ENCODE measurements at places on chromosomes 12 and 14.
A peak's percentile ranks its signal among the peaks of the same experiment; 100 is the strongest.

DNA sequence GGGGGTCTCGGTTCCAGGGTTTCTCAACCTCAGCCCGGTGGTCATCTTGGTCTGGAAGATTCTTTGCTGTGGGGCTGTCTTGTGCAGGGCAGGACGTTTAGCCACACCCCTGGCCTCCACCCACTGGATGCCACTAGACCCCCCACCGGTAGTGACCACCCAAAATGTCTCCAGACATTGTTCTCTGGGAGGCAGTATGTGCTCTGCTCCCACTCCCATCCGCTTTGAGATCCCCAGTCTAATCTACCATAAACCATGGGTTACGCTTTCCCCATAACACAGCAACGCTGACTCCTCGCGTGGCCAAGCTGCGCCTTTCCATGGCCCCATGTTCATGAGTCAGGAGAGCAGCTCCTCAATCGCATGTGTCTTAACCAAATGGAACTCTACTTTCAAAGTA lies 155.8 kb downstream of the RIMBP2 start:
- no peak for DNase-seq

GRCh38 chr14:75312341-75312740 lies 33.7 kb downstream of the FOS start:
- DNase-seq = no peak

DNA sequence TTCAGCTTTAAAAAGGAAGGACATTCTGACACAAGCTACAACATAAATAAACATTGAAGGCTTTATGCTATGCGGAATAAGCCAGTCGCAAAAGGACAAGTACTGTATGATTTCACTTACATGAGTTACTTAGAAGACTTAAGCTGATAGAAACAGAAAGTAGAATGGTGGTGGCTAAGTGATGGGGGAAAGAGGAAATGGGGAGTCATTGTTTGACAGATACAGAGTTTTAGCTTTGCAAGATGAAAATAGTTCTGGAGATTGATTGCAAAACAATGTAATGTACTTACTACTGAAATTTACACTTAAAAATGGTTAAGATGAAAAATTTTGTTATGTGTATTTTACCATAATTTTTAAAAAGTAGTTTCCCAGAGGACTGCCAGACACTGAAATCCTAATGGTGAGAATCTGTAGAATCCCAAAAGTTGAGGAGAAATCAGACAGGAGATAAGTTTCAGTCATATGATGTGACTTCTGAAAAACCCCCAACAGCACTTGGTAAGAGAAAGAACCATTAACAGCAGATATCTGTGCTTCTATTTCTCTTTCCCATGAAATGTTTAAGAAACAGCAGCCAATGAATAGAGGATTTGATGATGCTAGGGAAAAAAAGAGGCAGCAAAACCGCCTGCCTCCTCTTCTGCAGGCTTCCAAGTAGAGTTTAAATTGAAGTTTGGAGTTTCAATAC lies 16.6 kb upstream of the CLEC2A start:
- no peak for DNase-seq

GRCh38 chr14:104642540-104642868 lies 37.9 kb upstream of the TMEM179 start:
- no peak for DNase-seq

- no peak for DNase-seq
Observed at GRCh38 chr12:112916270-112916669, 9.5 kb downstream of the OAS1 start.

DNA sequence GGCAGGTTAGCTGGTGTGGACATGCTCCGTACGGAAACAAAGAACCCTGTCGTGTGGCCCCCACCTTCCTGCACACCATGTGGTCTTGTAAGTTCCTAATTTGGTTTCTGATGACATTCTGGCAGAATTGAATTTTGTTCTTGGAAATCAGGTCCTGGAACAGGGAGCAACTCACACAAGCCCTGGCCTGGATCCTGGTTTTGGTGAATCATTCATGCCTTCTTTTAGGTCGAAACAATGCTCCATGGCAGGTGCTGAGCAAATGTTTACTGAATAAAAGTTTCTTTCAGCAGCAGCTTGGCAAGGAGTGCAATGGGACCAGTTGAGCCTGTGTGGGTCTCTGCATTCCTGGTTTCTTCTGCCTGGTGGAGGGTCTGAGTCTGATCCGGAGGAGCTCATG lies 978.4 kb downstream of the BCL11B start:
- DNase-seq = no peak

- DNase-seq = no peak
Observed at GRCh38 chr14:52850451-52850909, 59.1 kb upstream of the GNPNAT1 start.

- no peak for DNase-seq
Observed at GRCh38 chr14:64506721-64507120, 2.2 kb downstream of the ZBTB1 start.

DNA sequence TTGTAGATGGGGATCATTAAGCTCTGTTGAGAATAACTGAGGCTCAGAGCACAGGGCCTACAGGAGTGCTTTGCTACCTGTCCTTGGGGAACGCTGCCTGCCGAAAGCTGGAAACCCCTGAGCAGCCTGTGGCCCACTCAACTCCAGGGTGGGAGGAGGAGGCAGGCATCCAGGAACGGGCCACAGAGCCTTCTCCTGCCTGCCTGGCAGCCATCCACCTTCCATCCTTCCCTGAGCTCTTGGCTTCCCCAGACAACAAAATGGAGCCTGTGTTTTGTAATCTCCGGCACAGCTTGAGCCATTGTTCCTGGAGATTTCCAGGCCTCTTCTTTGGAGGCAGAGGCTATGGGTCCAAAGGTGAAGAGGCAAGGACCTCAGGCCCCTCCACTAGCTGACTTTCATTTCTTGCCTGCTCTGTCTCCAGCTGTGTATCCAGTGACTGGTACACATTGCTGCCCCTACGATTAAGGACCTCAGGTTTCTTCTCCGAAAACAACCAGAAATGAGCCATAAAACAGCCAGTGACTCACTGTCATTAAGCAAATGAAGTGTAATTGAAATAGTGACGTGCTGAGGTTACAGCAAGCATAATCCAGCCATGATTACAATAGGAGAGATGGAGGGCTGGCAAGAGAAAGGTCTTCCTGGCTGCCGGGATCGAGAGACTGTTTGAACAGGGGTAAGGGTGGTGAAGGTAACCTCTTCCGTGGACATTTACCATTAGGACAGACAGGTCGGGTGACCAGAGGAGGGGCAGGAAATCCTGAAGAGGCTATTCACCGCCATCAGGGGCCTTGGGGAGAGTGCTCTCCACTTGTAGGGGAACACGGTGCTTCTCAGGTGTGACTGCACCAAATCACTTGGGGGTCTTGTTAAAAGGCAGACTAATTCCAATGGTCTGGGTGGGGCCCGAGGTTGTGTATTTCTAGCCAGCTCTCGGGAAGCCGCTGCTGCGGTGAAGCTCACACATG lies 56.3 kb upstream of the KCNA5 start:
- DNase-seq = no peak

GRCh38 chr14:51367600-51367931 lies 127.5 kb downstream of the TMX1 start:
- peak; percentile 34 for DNase-seq

DNA sequence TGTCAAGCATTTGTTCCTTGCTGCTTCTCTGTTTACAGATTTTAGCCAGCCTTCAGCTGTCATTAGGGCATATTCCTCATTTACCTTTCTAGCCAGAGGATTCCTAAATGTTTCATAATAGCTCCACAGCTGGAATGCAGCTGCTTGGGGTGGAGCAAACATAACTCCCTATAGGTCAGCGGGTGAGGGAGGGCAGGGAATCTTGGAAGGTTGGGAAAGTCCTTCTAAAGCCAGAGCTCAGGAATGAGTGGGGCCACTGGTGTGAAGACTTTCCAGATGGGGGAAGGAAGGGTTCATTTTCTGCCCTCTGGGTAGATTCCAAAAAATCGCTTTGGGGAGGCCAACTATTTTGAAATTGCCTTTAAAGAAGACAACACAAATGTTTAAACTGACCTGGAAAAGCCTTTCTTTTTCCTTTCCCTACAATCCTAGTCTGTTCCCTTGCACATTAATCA lies 16.3 kb upstream of the IRF2BPL start:
- DNase-seq = no peak

DNA sequence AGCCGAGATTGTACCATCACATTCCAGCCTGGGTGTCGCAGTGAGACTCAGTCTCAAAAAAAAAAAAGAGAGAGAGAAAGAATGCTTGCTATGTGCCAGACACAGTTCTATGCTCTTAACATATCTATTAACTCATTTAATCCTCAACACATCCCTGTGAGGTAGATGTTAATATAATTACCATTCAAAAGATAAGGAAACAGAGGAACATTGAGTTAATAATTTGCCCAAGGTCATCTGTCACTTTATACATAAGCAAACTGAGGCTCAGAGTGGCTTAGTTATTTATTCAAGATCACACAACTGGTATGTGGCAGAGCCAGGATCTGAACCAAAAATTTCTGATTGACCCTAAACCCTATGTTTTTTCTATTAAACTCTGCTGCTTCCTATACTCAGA lies 116.1 kb upstream of the BCAT1 start:
- no peak for DNase-seq

DNA sequence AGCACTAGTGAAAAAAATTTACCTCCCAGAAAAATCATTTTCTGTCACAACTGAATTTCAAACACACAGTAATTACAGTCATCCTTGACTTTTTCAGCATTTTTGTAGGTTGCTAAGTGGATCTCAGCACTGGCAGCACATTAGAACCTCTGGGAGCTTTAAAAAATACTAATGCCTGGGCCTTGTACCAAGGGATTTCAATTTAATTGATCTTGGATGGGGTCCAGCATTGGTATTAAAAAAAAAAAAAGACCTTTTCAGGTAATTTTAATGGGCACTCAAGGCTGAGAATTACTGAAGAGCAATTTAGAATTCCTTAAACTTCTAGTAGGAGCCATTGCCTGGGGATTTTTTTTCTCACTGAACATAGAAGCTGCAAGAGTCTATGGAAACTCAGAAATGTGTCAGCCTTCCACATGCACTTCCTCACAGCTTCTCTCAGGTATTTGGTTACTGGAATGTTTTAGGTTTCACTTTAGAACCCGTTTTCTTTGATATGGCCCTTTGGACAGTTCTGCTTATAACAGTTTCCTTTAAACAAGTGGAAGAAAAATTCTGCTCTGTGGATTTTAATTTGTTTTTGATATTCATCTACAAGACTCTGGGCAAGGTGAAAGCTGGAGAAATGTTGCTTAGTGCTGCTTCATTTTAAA lies 88.5 kb upstream of the DACT1 start:
- DNase-seq = no peak

DNA sequence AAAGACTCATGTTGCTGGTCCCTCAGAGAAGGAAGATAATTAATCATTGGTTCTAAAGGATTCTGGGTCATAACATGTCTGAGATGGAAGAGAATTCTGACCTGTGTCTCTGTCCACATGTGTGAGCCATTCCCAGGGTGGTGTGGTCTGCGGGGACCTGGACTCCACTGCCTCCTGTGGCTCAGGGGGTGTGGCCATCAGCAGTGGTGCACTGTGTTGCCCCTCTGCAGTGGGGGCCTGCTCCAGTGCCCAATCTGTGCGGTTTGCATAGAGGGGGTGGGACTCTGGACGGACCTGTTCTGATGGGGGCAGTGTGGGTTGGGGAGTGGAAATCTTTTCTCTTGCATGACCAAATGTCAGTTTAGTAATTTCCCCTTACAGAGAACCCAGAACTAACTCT lies 13.5 kb downstream of the KRT85 start:
- no peak for DNase-seq

GRCh38 chr12:5796171-5796958 lies 148.7 kb downstream of the ANO2 start:
- no peak for DNase-seq

- DNase-seq = no peak
Observed at GRCh38 chr14:61559641-61560201, 135.6 kb upstream of the HIF1A start.
